ENCODE measurements at places on chromosomes 5 and 9.

- DNase-seq, result peak; percentile 19
Observed at GRCh38 chr5:174793684-174794328, 69.4 kb downstream of the MSX2 start.

DNA sequence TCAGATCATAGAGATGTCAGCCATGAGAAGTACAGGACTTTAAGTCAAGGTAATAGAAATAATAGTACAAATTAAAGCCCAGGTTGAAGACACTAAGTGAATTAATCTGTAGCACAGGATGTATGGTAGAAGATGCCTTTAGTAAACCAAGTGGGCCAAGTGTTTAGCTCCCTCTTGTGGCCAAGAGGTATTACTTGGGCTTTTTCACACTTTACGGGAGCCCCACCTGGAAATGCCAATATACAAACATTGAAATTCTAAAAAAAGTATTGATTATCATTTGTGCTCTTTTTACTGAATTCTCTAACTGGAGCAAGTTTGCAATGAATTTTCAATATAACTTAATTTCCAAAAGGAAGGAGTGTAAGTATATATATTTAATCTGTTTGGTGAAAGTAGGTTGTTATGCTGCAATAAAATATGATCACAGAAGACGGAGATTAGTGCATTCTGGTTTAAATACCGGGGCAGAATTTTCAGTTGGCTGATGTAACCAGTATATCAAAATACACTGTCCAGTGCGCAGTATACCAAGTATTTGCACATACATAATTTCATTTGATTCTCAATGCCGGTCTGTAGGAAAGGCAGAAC is 84.7 kb downstream of the PARP8 start:
- DNase-seq, result no peak

GRCh38 chr9:98644011-98644410 is 64.7 kb downstream of the GABBR2 start:
- DNase-seq, result no peak

DNA sequence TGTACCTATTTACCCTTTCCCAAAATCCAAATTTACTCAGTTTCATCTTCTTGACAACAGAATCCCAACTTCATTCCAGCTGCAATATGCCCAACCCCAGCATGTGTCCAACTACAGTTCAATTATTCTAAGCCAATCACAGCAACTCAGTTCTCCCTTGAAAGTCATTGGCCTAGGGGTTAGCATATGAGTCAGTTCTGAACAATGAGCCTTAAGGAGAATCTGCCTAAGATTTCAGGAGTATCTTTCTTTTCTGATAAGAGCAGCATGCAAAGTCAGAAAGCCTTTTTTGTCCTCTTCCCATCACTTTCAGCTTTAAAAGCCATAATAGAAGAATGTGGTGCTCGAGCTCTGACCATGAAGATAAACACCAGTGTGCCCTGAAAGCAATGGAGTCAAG is 44.4 kb upstream of the RASGRF2 start:
- DNase-seq, result no peak

DNA sequence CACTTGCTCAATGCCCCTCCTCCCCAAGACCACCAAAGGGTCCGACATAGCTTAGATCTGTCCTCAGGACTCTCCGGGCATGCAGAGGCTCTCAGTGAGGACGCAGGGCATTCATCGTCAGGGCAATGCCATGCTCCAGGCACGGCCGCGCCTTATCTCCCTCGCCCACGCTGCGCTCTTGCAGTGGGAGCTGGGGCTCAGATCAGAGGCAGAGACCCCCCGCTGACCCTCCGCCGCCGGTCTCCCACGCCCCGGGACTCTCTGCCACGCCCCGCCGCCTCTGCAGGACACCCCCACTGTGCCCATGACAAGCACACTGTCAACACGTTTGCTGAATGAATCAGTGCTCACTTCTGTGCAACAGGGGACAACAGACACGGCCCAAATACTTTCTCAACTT is 140.7 kb downstream of the ADAMTS2 start:
- no peak for DNase-seq

DNA sequence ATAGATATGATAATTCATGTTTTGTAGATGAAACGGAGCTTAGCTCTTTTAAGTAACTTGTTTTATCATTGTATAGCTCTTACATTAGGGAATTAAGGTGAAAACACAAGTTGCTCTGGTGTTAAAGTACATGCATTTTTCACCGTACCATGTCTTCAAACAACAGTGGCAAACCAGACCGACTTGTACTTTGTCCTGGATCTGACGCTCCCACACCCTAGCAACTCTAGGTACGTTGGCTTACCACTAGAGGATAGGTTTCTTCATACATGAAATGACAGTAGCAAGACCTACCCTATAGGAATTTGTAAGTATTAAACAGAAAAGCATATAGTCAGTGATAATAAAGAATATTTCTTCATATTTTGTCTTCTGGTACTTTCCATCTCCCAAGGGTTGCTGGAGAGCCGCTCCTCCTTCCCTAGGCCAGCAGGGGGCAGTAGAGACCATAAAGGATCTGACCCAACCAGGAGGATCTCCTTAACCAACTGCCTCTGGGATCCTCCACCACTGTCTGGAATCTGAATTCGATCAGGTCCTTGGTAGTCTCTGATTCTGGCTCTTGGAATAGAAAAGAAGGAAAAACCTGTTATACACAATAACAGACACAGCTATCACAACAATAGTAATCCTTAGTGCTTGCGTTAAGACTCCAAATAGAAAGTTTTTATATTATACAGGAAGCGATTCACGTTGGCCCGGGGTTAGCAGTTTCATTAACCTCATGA is 136.7 kb downstream of the CAVIN4 start:
- DNase-seq, result peak; percentile 56

GRCh38 chr5:156109317-156110023 is 217.5 kb upstream of the SGCD start:
- no peak for DNase-seq

GRCh38 chr5:68661237-68661636 is 432.6 kb upstream of the SLC30A5 start:
- no peak for DNase-seq

- no peak for DNase-seq
Observed at GRCh38 chr5:173456751-173457171, 128.5 kb upstream of the STC2 start.

DNA sequence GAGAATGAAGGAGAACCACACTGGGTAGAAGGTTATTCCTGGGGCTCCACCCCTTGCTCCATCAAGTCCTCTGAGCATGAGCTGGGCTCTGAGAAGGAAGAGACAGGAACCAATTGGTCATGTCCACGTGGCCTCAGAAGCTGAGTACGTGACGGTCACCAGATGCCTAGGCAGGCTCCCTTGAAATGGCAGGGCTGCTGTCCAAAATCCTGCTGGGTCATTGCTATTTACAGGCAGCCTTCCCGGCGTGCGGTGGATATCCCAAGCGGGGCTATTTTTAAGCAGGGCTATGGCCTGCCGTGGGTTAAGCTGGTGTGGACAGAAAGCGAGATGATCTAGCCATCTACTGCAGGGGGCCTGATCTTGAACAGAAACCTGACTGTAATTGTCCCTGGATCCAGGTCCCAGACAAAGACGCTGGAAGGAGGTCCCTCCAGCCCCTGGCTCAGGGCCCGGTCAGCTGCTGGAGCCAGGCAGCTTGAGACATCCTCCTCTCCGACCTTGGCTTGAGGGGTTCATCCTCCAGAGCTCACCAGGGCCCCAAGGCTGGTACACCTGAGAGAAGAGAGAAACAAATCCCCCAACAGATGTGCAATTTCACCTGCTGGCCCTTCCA is 550 bp upstream of the CKMT2 start:
- no peak for DNase-seq

GRCh38 chr5:180081481-180081880 is 9.9 kb upstream of the RNF130 start:
- no peak for DNase-seq

GRCh38 chr5:139181835-139182452 is 16.2 kb downstream of the SIL1 start:
- DNase-seq, result no peak

- no peak for DNase-seq
Observed at GRCh38 chr9:134597957-134598883, 43.4 kb upstream of the COL5A1 start.

GRCh38 chr9:69308206-69308931 is 16.6 kb upstream of the ENTREP1 start:
- DNase-seq, result no peak

GRCh38 chr9:73230251-73230650 is 78.6 kb downstream of the ANXA1 start:
- DNase-seq, result no peak

DNA sequence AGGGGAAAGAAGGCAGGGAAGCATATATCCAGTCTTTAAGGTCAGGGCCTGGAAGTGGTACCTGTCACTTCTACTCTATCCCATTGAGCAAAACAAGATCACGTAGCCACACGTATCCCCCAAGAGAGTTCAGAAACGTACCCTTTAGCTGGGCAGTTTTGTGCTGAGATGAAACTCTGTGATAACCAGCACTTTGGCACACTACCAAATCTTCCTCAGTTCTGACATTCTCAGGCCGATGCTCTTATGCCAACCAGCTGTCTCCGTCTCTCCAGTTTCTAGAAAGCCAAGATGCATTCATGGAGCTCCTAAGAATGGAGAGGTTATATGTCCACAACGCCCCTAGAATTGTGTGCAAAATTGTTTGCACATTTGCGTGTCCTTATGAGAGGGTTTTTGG is 176.6 kb upstream of the MSX2 start:
- DNase-seq, result no peak

DNA sequence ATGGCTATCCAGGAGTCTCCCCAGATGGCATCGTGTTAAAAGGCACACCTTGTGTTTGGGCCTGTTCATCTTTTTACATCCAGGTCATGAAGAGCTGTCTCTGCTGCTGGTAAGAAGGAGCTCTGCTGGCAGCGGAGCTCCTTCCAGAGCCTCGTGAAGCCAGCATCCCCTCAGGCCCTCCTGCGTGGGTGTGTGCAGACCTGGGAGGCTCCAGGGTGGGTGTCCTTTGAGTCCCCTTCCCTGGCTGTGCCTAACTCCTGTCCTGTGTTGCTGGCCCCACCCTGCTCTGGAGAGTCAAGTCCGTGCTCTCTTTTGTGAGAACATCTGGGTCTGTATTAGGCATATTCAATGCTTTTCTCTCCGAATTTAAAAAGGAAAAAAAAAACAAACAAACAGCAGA is 149.6 kb upstream of the IRX2 start:
- no peak for DNase-seq

DNA sequence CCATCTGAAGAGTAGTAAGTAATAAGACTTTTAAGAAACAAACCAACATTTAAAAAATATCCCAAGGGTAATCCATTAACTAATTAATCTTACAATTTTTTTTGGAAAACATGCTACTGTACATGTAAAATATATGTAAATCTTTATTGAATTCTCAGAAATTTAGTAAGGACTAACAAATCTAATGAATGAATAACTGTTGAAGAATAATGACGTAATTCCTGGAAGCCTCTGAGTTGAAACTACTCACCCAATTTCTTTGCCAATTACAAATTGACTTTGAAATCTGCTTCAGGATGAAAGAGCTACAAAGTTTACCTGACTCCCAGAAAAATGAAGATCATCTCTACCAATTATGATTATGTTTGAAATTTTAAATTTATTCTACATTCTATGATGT is 21.1 kb downstream of the FBN2 start:
- no peak for DNase-seq

DNA sequence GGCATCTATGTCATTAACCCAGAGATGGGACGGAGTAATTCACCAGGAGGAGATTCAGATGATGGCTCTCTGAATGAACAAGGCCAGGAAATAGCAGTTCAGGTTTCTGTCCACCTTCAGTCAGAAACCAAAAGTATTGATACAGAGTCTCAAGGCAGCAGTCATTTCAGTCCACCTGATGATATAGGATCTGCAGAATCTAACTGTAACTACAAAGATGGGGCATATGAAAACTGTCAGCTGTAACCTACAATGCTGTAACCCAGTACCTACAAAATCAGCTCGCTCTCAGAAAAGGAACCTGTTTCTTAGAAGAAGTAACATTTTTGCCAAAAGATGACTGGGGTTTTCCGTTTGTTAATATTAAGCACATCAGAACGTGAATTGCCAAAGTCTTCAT is 14.7 kb downstream of the MFAP3 start:
- no peak for DNase-seq

- peak; percentile 27 for DNase-seq
Observed at GRCh38 chr9:112037281-112038016, 137.6 kb downstream of the SUSD1 start.

GRCh38 chr5:111472579-111472978 is 39.8 kb downstream of the STARD4 start:
- DNase-seq, result no peak

- no peak for DNase-seq
Observed at GRCh38 chr9:84849049-84849448, 179.5 kb downstream of the NTRK2 start.

DNA sequence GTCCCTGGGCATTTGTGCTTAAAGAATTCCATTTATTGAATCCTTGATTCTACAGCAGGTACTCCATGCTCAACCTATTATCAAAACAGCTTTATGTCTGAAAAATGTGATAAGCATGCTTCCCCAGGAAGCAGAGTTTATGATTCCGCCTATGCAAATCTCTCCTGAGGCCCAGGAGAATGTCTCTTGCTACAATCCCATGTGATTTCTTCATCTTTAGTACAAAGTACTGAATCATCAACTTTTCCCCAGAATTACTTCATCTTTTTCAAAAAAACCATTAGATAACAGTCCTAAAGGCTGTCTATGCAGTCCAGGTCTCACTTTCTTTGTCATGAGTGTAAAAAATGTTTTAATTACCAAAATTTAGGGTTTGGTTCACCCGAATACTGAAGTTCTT is 130.2 kb upstream of the ADAMTSL1 start:
- DNase-seq, result no peak

- DNase-seq, result no peak
Observed at GRCh38 chr5:128498844-128499455, 39.1 kb downstream of the FBN2 start.

All from activated CD8-positive, alpha-beta memory T cell treated with anti-CD3 and anti-CD28 coated beads for 48 hours (primary cell).